Cerebellar nuclear complex (tissue), 1 donor: ENCODE measurements at places on chromosomes 3 and 15.

- DNase-seq, result no peak
Observed at GRCh38 chr15:60137711-60138396, 133.7 kb downstream of the FOXB1 start.

GRCh38 chr3:160125258-160125657 is 100.0 kb upstream of the C3orf80 start:
- no peak for DNase-seq

- no peak for DNase-seq
Observed at GRCh38 chr15:85688711-85689110, 106.0 kb downstream of the KLHL25 start.

DNA sequence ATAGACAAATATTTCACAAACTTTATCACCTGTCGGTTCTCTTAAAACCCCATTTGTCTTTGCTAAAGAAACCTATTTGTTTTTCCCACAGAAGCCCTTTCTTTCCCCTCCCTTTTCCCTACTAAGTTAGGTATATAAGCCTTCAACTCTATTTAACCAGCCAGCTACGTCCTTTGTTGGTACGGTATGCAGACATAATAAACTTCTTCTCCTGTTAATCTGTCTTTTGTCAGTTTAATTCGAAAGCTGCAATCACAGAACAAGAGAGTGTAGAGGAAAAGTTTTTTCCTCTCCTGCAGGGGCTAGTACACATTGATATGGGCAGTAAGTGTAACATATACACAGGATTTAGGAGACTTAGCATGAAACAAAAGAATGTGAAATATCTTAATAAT is 21.9 kb upstream of the C15orf39 start:
- no peak for DNase-seq

DNA sequence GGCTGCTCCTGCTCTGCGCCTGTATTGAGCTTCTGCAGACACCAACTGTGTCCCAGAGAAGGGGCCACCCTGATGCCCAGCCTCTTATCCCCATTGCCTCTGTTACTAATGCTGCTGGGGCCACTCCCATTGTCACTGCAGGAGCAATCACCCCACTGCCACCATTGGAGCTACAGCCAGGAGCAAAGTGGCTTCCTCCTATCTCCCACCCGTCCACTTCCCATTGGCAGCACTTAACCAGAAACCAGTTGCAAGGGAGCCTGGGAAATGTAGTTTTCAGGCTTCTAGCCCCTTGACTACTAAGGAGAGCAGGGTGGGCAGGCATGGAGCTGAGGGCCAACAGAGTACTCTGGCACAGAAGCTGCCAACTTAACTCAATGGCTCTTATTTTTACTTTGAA is 55.9 kb upstream of the KLF13 start:
- no peak for DNase-seq

DNA sequence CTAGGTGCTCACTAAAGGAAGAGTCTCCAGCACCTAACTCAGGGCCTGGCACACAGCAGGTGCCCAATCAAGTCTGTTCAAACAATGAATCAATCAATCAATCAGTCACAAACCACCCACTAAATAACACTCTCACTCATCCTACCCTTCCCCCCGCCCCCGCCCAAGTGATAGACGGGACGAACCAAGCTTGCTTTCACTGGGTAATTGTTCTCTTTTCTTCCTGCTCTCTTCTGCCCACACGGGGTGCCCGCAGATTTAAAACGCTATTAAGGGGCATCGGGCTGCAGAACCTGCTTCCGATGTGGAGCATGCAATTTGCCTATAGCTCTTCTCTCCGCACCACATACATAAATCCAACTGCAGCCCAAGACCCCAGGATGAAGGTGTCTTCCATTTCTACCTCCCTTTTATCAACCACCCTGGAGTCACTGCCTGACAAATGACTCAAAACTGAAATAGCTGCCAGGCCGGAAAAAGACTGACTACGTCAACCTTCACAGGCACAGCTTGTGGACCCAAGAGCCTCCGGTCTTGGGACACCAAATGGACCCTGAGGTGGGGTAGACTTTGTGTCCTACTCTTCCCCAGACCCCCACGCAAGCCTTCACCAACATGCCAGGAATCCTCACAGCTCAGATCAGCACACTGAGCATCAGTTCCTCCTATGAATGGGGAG is 1.7 kb downstream of the KLHL25 start:
- DNase-seq, result no peak

DNA sequence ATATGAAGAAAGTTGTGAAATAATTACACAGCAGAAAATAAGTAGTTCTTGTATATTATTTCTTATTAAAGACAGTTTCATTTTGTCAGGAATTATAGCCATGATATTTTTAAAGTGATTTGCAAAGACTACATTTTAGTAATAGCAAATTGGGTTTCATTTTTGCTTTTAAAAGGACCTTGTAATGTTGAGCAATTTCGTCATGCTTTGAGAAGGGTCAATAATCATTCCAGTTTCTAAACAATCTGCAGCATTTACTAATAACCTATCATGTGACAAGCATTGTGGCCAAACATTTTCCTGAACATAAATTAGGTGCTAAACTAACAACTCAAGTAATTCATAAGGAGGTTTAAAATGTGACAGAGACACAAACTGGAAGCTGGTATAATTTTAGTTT is 214.4 kb upstream of the CBLB start:
- no peak for DNase-seq
